Ovary (tissue), 10 donors: ENCODE measurements at places on chromosomes 6 and 20. TPM values are rescaled to one million over a fixed set of nuclear protein-coding genes. Genes with fewer than 3 reads are reported as not detected.

Gene LIME1
- 7.5 TPM for total RNA-seq

- H3K27me3 ChIP-seq, result no peaks in the 10 kb centered on the region
- H3K4me1 ChIP-seq, result no peaks in the 10 kb centered on the region
- H3K27ac ChIP-seq, result no peak overlapping the region
- H3K4me3 ChIP-seq, result no peak overlapping the region
- no peak for DNase-seq
Measured at GRCh38 chr6:145608850-145609249, 126.5 kb downstream of the EPM2A start.

Gene PRDM1
- 10.6 TPM for total RNA-seq

DNA sequence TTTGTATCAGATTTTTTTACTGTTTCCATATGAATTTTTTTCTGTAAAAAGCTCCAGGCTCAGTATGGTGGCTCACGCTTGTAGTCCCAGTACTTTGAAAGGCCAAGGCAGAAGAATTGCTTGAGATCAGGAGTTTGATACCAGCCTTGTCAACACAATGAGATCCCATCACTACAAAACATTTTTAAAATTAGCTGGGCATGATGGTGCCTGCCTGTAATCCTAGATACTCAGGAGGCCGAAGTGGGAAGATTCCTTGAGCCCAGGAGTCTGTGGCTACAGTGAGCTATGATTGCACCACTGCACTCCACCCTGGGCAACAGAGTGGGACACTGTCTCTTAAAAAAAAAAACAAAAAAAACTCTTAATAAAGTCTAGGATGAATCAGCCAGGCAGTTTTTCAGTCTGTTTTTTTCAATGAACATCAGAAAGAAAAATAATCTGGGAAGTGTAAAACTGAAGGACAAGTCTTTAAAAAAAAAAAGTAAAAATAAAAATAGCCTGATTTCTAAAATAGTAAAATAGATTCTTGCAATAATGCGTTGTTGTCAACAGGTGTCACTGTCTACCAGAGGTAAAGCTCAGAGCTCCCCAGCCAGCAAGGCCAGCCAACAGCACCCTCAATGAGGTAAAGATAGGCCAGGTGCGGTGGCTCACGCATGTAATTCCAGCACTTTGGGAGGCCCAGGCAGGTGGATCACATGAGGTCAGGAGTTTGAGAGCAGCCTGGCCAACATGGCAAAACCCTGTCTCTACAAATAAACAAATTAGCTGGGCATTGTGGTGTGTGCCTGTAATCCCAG, 9.3 kb upstream of the ATG5 start:
- H3K27me3 ChIP-seq, result no peaks in the 10 kb centered on the region
- H3K36me3 ChIP-seq, result no peaks in the 10 kb centered on the region
- H3K4me3 ChIP-seq, result no peak overlapping the region

Gene DDX43
- 1.8 TPM for total RNA-seq

DNA sequence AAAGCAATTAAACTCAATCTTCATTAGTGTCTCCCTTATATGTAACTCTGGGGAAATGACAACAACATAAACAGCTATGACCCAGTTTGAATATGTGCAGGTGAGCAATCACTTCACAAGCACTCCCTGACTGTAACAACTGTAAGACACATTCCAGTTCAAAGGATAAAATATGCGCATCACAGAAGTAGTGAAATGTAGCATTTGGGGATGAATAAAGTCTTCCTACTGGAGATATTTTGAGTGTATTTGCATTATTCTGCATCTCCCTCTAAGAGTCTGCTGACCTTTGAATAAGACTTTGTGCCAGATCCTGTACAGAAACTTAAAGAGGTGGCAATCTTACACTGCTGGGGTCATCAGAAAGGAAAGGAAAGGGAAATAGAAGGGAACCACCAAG, 179.5 kb upstream of the TBX18 start:
- no peaks in the 10 kb centered on the region for H3K27me3 ChIP-seq
- DNase-seq, result no peak
- no peaks in the 10 kb centered on the region for H3K4me1 ChIP-seq
- H3K27ac ChIP-seq, result no peak overlapping the region
- H3K4me3 ChIP-seq, result no peak overlapping the region

Gene OR11A1
- not detected for total RNA-seq

DNA sequence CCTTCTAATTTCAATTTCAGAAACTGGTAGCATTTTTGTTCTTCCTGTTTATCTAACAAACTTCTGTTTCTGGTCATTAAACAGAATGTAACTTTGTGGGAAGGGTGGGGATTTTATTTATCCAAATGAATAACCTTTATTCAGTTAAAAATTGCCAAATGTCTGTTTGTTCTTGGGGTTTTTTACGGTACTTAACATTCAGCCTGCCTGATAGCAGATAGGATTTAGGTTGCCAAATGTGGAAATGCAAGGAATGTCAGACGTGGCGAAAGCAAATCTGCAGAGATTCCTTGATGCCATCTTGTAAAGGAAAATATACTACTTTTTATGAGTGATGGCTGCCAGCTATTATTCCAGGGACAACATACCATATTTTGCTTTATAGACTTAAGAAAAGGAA, 95.7 kb downstream of the LYRM2 start:
- H3K27me3 ChIP-seq, result no peaks in the 10 kb centered on the region
- no peaks in the 10 kb centered on the region for H3K4me1 ChIP-seq
- H3K27ac ChIP-seq, result no peak overlapping the region
- DNase-seq, result no peak
- H3K36me3 ChIP-seq, result no peaks in the 10 kb centered on the region
- no peak overlapping the region for H3K4me3 ChIP-seq

Gene TRIM15
- not detected for total RNA-seq

Gene TRDN
- total RNA-seq, result 0.23 TPM

- no peak overlapping the region for H3K4me3 ChIP-seq
- DNase-seq, result peak; percentile 64
- no peaks in the 10 kb centered on the region for H3K36me3 ChIP-seq
- no peak overlapping the region for H3K27ac ChIP-seq
- H3K4me1 ChIP-seq, result no peaks in the 10 kb centered on the region
Measured at GRCh38 chr6:4210629-4211419, 75.4 kb upstream of the ECI2 start.

- H3K36me3 ChIP-seq, result no peaks in the 10 kb centered on the region
- no peak overlapping the region for H3K27ac ChIP-seq
- DNase-seq, result no peak
Measured at GRCh38 chr20:42914302-42914701, 275.4 kb downstream of the PTPRT start.

GRCh38 chr6:124470803-124471202, 491.4 kb upstream of the RNF217 start:
- H3K4me1 ChIP-seq, result no peaks in the 10 kb centered on the region
- H3K4me3 ChIP-seq, result no peak overlapping the region
- DNase-seq, result no peak
- no peaks in the 10 kb centered on the region for H3K36me3 ChIP-seq

Gene ILRUN
- 53.0 TPM for total RNA-seq

DNA sequence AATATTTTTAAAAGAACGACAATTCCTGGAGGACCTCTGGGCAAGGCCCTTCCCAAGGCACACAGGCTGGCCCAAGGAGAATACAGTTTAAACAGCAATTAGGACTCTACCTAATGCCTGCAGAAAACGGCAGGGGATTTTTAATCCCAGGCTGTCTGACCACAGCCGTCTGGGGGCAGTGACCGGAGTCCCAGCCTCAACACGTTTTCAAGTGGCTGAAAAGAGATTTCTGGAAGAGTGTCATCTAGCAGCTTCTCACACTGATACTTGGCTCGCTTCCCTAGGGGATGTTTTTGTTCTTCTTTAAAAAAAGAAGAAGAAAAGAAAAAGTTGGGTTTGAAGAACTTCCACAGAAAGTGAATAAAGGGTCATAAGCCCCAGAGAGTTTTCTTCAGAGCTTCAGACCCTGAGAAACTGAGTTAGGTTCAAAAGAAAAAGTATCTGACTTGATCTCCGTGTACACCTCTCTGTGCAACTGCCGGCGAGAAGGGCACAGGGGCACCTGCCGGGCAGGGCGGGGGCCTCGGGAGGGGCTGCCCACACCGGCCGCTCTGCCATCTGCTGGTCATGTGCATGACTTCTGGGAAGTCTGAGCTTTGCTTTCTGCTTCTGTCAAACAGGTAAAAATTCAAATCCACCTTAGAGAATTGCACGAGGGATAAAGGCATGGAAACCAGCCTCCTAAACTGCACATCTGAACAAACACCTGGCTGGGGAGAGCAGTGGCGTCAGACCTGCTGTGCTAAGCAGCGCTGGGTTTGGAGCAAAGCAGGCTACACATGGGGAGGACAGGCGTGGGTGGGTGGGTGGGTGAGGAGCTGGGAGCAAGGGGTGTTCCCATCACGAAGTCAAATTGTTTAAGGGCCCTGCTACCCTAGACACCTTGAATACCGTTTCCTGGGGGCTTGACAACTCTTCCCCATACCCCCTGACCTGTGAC, 33.0 kb downstream of the RRBP1 start:
- no peaks in the 10 kb centered on the region for H3K27me3 ChIP-seq
- no peak overlapping the region for H3K4me3 ChIP-seq
- peak overlapping the region; percentile 10 for H3K27ac ChIP-seq
- H3K4me1 ChIP-seq, result peaks cover 42% of the 10 kb centered on the region

DNA sequence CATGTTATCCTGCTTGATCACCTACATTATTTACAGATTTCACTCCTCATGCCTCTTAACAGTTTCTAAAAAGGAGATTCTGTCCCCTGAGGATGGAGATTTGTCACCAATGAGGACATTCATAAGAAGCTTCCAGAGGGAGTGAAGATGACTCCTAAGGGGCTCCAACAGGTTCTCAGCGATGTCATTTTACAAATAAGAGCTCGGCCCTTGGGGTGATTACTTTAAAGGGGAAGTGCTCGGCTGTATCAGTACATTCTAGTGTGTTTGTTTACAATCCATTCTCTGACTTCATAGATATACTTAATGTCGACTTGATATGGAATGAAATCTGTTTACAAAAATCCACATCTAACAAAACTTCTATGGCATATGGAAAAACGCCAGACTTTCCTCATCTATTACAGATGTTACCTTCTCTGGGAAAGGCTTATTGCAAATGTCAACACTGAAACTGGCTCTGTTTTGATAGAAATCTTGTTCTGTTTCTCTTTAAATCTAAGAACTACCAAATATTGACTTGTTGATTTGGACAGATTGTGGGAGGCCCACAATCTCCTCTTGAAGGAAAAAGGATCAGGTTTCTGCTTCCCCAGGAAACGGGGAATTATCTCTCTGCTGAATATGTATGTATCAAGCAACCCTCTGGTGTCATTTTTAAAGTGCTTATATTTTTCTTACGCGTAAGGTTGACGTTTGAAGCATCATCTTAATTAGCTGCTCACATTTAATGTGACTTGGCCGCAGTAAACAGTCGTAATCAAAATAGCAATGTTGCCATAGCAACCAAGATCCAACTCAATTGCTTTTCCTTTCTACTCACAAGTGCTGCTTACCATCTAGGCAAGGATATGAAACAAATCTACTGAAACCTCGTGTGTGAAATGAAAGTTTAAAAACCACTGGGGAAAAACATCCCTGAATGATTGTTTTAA, 95.7 kb downstream of the SHLD1 start:
- H3K4me3 ChIP-seq, result no peak overlapping the region
- no peak for DNase-seq
- H3K27ac ChIP-seq, result no peak overlapping the region
- H3K36me3 ChIP-seq, result no peaks in the 10 kb centered on the region

DNA sequence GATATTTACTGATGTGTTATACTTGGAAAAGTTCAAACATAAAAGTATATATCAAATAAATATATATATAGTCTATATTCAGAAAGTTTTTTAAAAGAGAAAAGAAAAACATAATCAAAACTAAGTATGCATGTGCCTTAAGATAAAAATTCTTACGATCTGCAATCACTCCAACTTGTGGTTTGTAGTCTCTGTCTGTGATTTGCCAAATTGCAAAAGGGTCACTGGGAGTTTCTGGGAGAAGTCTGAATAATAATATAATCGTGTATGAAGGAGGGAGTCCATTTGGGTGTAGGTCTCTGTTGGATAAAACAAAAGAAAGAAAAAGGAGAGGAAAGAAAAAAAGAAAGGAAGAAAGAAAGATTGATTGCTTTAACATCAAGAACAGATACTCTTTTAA, 92.4 kb downstream of the COL12A1 start:
- H3K4me1 ChIP-seq, result no peaks in the 10 kb centered on the region
- H3K27me3 ChIP-seq, result no peaks in the 10 kb centered on the region
- no peak overlapping the region for H3K27ac ChIP-seq
- H3K36me3 ChIP-seq, result no peaks in the 10 kb centered on the region
- no peak for DNase-seq

Gene CLIC5
- total RNA-seq, result 0.95 TPM

DNA sequence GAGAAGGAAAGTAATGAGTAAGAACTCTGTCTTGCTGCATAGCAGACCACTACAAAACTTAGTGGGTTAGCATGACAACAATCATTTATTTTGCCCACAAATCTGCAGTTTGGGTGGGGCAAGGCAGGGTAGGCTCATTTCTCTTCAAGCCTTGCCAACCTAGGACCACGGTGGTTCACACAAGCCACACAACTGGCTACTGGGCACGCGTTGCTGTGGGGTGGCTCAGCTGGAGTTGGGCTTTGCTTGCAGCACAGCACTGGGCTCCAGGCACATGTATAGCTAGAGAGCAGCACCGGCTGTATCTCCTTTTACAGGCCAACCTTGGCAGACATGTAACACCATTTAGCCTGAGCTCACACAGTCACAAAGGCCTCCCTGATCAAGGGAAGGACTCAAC, 4.6 kb upstream of the NXT1 start:
- no peak overlapping the region for H3K4me3 ChIP-seq
- H3K4me1 ChIP-seq, result no peaks in the 10 kb centered on the region
- no peak overlapping the region for H3K27ac ChIP-seq
- DNase-seq, result no peak

Gene FAM217A
- total RNA-seq, result not detected

GRCh38 chr6:151740820-151741219, 66.7 kb upstream of the ESR1 start:
- DNase-seq, result no peak
- H3K4me3 ChIP-seq, result no peak overlapping the region
- H3K27me3 ChIP-seq, result no peaks in the 10 kb centered on the region
- H3K36me3 ChIP-seq, result no peaks in the 10 kb centered on the region

GRCh38 chr6:153231048-153231646, 100.1 kb upstream of the RGS17 start:
- no peaks in the 10 kb centered on the region for H3K4me1 ChIP-seq
- no peaks in the 10 kb centered on the region for H3K27me3 ChIP-seq
- H3K27ac ChIP-seq, result no peak overlapping the region
- H3K4me3 ChIP-seq, result no peak overlapping the region
- DNase-seq, result no peak
